ENCODE measurements at places on chromosomes 4 and X.

DNA sequence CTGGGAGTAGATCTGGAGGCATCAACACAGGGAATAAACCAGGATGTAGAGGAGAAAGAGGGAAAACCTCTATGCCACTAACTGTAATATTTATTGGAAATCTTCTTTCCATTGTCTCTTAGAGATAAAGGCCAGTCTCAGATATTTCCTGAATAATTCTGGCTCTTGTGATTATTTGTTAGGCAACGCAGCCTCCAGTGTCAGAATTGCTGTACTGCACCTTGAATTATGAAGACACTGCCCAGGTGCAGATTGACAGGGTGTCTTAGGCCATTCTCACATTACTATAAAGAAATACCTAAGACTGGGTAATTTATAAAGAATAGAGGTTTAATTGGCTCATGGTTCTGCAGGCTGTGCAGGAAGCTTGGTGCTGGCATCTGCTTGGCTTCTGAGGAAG lies 100.7 kb upstream of the ZDHHC15 start:
- no peak for DNase-seq

- DNase-seq = no peak
Measured at GRCh38 chr4:172173206-172173605, 360.0 kb downstream of the GALNTL6 start.

DNA sequence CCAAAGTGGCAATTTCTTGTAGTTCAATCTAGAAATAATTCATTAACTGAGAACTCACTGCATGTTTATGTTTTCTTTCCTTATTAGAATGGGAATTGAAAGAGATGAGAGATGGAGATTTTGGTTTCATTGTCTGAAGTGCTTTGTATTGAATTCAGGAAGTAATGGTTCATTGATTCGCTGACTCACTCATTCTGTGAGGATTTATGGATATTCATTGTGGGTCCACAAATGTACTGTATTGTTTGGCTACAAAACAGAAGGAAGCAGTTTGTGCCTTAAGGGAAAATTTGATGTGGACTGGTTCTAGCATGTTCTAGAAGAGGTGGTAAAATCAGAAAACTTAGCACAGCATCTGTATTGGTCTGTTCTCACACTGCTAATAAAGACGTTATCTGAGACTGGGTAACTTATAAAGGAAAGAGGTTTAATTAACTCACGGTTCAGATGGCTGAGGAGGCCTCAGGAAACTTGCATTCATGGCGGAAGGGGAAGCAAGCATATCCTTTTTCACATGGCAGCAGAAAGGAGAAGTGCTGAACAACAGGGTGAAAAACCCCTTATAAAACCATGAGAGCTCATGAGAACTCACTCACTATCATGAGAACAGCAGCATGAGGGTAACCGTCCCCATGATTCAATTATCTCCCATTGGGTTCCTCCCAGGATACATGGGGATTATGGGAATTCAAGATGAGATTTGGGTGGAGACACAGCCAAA lies 132.3 kb upstream of the VCX3A start:
- no peak for DNase-seq

- DNase-seq = no peak
Measured at GRCh38 chr4:184466634-184467033, 7.7 kb downstream of the IRF2 start.

- DNase-seq = no peak
Measured at GRCh38 chr4:123624959-123625358, 228.4 kb downstream of the SPRY1 start.

- DNase-seq = no peak
Measured at GRCh38 chr4:55864577-55865223, 11.3 kb downstream of the EXOC1 start.

- DNase-seq = no peak
Measured at GRCh38 chr4:163493643-163494359, 689 bp upstream of the TMA16 start.

GRCh38 chr4:130675266-130675665 lies 1579.3 kb downstream of the C4orf33 start:
- DNase-seq = no peak

DNA sequence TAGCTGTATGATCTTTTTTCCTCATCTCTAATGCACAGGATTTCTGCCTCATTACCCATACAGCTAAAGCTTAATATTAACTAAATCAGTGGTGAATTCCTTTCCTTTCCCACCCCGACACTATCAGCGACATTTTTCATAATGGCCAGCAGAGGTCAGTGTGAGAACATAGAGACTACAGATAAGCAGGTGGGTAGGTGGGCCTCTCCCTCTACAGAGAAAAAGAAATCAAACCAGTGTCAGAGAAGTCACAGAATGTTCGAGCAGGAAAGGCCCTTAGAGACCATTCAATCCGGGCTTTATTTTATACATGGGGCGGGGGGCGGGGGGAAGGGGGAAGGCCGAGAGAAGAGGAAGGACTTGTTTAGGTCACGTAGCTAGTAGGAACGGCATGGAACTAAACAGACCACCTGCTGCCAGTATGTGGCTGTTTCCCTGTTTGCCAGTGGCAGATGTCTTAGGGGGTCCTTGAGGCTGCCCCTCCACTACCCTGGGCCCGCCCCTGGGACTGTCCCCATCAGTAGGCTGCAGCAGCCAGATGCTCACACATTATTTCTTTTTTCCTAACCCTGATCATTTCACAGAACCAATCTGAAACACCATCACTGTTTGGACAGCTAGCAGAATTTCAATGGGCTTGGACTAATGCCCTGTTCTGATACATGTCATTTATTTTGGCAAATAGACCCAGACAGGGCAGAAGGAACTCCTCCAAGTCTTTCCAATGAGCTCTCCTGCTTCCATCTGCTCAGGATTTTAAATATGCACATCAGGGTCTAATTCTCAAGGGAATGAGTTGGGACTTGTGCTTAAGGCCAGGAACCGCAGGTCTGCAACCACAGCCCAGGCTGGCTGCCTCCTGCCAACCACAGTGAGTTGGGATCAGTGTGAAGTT lies 133.4 kb downstream of the ATG4A start:
- DNase-seq = no peak

GRCh38 chr4:123446865-123447474 lies 50.4 kb downstream of the SPRY1 start:
- DNase-seq = no peak

DNA sequence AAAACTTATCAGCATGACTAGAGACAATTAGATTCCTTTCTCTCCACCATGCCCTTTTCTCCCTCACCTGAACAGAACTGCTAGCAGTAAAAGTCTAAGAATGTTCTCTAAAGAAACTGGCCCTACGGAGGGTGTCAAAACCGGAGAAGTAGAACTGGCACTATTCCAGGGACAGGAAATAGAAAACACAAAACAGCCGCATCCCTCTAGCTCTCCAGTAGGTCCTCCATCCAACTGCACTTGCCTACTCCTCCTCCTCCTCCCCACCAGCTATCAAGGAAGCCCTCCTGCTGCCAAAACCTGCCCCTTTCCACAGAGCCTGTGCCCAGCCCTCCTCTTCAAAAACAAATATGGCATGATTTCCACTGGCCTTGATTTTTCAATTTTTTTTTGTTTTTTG lies 28.4 kb downstream of the FUNDC1 start:
- DNase-seq = no peak

GRCh38 chr4:74370912-74371311 lies 6.0 kb downstream of the EREG start:
- DNase-seq = no peak

- DNase-seq = no peak
Measured at GRCh38 chr4:163895378-163896005, 401.0 kb downstream of the TMA16 start.

DNA sequence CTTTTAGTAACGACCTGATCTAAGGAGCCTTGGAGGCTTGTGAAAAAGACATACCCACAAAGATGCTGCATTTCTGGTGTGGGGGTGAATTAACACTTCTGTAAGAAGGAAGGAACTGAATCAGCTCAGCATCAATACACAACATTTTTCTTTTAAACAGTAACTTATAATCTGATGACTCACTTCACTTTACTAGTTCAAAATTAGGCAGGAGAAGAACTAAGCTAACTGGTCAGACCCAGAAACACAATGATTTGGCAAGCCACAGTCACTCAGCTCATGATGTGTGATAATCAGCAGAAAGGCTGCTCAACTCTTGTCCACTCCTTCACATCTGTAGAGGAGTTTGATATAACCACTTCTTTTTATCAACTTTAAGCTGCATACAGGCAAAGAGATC lies 4.6 kb downstream of the MMAA start:
- no peak for DNase-seq

All from stimulated activated CD8-positive, alpha-beta memory T cell treated with anti-CD3 and anti-CD28 coated beads, Interleukin-12 subunit alpha, Interleukin-12 subunit beta, amount 100 ng/mL, for 1 hour (primary cell).